ENCODE measurements at places on chromosomes 12 and 14. TPM values are rescaled to one million over a fixed set of nuclear protein-coding genes. Genes with fewer than 3 reads are reported as not detected.

PHETA1 gene
- 9.7 TPM for total RNA-seq

NUDT4 gene
- total RNA-seq: 32.8 TPM

SSTR1 gene
- total RNA-seq: 0.02 TPM

RAD9B gene
- 0.24 TPM for total RNA-seq

RHEBL1 gene
- 4.1 TPM for total RNA-seq

ANAPC5 gene
- 84.0 TPM for total RNA-seq

STYK1 gene
- total RNA-seq: 0.17 TPM

RNF10 gene
- total RNA-seq: 96.2 TPM

BCL2L2 gene
- total RNA-seq: 17.3 TPM

NUAK1 gene
- total RNA-seq: 5.0 TPM

PPP1CC gene
- total RNA-seq: 150 TPM

TAS2R31 gene
- total RNA-seq: 0.16 TPM

TM9SF1 gene
- total RNA-seq: 69.9 TPM

ESR2 gene
- total RNA-seq: 0.04 TPM

PARPBP gene
- 18.2 TPM for total RNA-seq

BHLHE41 gene
- total RNA-seq: 0.45 TPM

GLIPR1L2 gene
- total RNA-seq: 0.20 TPM

EFCAB11 gene
- 10.7 TPM for total RNA-seq

GPR137C gene
- 0.15 TPM for total RNA-seq

PSMD9 gene
- total RNA-seq: 128 TPM

OASL gene
- total RNA-seq: 1.8 TPM

B4GALNT3 gene
- 0.54 TPM for total RNA-seq

BEST3 gene
- total RNA-seq: 0.82 TPM

JDP2 gene
- total RNA-seq: 34.0 TPM

ADAM20 gene
- total RNA-seq: not detected

PAPOLA gene
- 76.4 TPM for total RNA-seq

WASHC4 gene
- 22.6 TPM for total RNA-seq

PLA2G1B gene
- not detected for total RNA-seq

FAM186B gene
- total RNA-seq: 0.11 TPM

PUS7L gene
- 3.5 TPM for total RNA-seq

SMIM41 gene
- total RNA-seq: not detected

OR6C2 gene
- total RNA-seq: not detected

DBX2 gene
- not detected for total RNA-seq

GLIPR1L1 gene
- not detected for total RNA-seq

KCNA1 gene
- not detected for total RNA-seq

CLEC7A gene
- not detected for total RNA-seq

DTX3 gene
- 14.2 TPM for total RNA-seq

IFT81 gene
- total RNA-seq: 15.5 TPM

TUNAR gene
- total RNA-seq: not detected

FOXG1 gene
- 0.19 TPM for total RNA-seq

CGRRF1 gene
- 19.0 TPM for total RNA-seq

RNASE3 gene
- not detected for total RNA-seq

NAV3 gene
- total RNA-seq: 9.6 TPM

LRFN5 gene
- total RNA-seq: not detected

KRT78 gene
- 0.10 TPM for total RNA-seq

PYGL gene
- total RNA-seq: 177 TPM

PRB2 gene
- total RNA-seq: not detected

CISTR gene
- not detected for total RNA-seq

REP15 gene
- 0.30 TPM for total RNA-seq

RND1 gene
- 3.1 TPM for total RNA-seq

CELA1 gene
- not detected for total RNA-seq

MTERF2 gene
- 4.4 TPM for total RNA-seq

KRT82 gene
- total RNA-seq: not detected

DUSP6 gene
- total RNA-seq: 14.1 TPM

STAB2 gene
- total RNA-seq: 0.01 TPM

OTUB2 gene
- 2.7 TPM for total RNA-seq

SLC4A8 gene
- total RNA-seq: 1.5 TPM

CCDC38 gene
- total RNA-seq: 0.09 TPM

Data from A549 treated with AZD2906 at 1 μM for 4 hours (cell line).